ENCODE measurements at places on chromosomes 7 and 10.
A peak's percentile ranks its signal among the peaks of the same experiment; 100 is the strongest.

DNA sequence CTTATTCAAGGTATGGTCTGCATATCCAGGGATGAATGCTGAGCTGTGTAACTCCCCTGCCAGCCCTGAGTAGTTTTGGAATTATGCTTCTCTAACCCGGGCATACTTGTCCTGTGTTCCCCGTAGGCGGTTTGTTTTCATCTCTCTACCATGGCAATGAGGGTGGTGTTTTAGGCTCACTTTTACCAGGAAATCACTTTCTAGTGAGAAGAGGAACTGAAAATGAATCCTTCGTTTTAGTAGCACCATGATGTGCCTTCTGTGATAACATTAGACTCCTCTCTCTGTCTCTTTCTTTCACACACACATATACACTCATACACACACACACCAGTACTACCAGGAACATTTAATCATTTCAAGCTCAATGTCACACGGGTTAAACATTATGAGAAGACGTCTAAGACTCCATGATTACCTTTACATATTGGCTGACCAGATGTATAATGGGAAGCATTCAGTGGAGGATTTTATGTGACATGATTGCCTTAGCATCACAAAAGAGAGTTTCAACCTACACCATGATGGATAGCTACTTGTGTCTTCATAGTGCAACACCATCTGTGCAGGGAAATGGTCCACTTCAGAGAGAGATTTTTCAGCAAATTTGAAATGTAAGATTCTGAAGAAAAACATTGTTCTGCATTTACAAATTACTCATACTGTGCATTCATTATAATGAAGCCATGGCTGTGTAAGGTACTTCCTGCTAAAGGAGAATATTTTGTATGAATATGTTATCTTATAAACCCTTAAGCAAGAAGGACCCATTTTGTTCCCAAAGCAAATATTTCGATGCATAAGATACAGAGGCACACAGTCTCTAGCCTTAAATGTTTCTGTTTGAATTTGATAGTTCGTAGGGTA, 31.0 kb upstream of the PFKP start:
- DNase-seq: peak; percentile 80

DNA sequence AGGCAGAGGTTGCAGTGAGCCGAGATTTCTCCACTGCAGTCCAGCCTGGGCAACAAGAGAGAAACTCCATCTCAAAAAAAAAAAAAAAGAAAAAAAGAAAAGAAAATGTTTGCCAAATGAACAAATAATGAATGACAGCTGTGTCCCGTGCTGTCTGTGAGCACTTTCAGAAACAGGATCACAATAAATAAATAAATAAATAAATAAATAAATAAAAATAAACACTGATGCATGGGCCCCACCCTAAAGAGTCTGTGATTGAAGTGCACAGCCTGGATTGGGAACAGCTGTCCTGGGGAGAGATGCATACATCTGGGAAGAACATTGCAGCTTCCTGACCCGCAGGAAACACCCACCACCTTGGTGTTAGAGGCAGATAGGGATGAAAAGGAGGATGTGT, 123.6 kb downstream of the NPTX2 start:
- DNase-seq: no peak

DNA sequence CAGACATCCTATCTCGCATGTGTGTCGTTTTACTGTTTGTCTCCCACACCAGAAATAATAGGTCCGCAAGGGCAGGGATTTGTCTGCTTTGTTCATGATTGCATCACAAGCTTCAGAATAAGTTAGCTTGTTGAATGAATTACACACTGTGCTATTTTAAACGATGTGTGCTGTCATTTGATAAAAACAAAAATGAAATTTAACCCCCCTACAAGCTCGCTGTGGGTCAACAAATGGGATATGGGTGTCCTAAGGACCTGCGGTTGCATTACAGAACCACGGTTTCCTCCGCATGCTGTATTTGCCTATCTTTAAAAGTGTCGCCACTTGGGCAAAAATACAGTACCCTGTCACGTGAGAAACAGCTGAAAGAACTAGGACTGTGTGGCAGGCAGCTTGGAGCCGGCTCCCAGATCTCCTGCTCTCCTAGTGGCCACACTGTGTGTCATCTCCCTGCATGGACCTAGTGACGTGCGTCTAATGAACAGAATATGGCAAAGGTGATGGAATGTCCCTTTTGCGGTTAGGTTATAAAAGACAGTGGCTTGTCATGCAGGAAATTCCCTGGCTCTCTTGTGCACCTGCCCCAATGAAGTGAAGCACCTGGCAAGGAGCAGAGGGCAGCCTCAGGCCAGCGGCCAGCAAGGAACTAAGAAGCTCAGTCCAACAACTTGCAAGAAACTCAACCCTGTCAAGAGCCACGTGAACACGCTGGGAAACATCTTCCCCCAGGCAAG, 32.9 kb upstream of the CRYGN start:
- no peak for DNase-seq

DNA sequence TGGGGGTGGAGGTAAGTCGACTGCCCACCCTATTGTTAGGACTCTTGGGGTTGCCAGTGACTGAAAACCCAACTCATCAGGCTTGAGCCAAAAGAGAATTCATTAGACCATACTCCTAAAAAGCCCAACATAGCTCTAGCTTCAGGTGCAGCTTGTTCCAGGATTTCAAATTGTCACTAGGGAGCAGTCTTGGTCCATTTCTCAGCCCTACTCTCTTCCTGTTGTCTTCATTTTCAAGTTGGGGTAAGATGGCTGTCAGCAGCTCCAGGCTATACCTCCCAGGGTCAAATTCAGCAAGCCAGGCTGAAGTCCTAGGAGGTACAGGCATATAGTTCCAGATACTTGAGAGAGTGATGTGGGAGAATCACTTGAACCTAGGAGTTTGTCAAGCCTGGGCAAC, 14.9 kb upstream of the COL13A1 start:
- DNase-seq: peak; percentile 23

DNA sequence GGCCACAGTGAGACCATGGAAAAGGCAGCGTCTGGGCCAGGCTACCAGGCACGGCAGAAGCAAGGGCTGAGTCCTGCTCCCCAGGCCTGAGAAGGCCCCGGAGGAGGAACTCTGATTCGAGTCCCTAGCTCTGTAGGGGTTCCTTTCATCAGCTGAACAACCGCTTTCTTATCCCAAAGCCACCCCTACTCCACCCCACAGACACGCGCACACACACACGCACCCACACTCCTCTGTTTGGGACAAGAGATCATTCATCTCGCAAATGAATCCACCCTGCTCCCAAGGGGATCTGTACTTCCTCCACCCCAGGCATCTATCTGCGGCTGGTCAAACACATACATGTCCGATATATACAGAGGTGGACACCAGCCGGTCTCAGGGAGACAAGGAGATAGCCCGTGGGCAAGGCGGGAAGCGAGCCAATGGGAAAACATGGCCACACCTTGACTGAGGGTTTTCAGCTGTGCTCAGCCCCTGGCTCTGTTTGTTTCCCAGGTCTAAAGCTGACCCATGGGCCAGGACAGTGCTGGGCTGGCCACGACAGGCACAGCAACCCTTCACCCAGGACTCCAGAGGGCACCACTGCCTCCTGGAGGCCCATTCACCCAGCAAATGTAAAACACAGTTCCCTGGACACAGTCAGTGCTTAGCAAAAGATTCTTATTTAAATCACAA, 7.3 kb downstream of the ZCCHC24 start:
- peak; percentile 21 for DNase-seq

- peak; percentile 71 for DNase-seq
Measured at GRCh38 chr7:3861941-3862340, 560.9 kb downstream of the SDK1 start.

DNA sequence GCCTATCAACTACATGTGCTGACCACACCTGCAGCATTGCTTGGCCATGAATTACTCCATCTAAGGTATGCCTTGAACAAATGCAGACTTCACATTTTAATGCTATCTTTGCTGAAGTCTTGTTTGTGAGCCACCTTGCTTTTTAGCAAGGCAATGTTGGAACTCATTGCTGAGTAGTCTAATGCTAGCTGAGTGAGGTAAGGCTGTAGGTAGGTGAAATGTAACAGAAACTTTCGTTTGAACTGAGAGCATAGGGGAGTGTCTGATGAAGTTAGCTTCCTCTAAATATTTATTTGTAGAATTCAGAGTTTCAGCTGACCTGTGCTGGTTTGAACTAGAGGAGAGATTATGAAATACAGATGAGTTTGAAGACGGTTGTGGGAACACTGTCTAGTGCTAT, 238.5 kb downstream of the SEMA3A start:
- no peak for DNase-seq

- DNase-seq: no peak
Measured at GRCh38 chr7:148380596-148381419, 209.8 kb upstream of the C7orf33 start.

- DNase-seq: no peak
Measured at GRCh38 chr7:7263297-7264230, 81.2 kb downstream of the C1GALT1 start.

DNA sequence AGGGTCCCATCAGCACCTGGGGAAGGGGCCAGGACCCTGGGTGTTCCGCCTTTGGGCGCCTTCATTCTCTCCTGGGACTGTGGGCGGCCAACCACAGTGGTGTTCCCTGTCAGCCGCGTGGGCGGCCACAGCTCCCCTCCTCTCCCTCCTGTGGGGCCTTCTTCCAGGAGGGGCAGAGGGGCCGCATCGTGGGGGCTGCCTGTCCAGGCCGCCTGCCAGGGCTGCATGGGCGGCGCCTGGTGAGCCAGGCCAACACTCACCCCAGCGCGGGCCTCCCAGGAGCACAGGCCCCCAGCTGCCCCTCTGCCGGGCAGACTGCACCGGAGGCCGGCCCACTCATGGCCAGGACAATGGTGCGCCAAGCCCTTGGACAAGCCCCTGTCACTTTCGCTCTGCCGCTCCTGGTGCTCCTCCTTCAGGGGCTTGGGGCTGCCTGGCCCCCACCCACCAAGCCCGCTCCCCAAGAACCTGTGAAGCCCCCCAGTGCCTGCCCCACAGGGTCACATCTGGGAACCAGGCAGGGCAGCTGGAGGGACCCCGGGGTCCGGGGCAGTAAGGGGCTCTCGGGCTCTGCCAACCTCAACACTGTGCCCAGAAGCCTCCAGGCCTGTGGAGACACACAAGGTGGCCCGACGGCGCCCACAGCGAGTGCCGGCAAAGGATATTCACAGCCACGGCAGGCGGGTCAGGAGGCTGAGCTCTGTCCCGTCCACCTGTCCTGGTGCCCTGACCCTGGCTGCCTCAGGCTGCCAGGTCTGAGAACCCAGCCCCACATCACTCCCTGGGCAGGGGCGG, 42.8 kb downstream of the AP5Z1 start:
- no peak for DNase-seq

DNA sequence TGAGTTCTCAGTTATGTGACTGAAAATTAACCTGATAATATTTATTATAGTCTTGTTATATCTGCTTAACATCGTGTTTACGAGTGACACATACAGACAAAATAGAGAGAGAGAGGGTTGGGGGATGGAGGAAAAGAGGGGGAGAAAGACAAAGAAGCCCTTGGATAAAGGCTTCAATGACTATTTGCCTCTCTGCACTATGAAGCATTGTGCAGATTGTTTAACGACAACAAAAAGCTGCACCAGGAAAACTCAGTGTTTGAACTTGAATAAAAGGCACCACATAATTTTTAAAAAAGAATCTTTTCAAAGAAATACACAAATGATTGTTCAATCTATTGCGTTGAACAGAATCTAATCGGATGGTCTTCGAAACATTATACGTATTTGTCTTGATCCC, 27.8 kb downstream of the MAGI2 start:
- DNase-seq: no peak

DNA sequence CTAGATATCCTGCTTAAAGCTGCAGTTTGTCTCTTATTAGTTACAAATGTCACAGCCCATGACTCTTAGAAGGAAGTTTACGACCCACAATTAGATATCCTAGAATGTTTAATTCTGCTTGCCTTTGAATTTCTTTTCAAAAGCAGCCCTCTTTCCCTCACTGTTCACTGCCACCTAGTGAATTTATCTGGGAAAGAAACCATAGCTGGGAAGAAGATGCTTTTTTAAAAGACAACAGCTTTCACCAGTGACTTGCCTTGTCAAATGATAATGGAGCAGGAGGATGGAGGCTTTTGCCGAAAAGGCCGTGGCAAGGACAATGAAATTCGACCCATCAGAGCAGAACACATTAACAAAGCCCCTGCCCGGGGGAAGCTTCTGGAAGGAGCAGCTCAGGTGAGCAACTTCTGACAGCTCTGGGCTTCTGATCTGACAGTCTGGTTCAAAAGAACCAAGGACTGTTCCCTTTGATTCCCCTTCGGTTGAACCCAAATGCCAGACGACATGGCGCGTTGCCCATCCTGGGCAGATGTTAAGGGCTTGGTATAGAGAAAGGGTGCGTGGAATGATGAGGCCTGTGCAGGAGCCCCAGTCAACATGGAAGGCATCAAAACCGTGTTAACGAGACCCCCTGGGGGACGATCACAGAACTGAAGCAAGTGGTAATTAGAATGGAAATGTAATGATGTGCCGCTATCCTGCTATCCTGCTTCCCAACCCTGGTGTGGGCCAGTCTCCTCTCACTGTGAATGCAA, 236.8 kb downstream of the FRMD4A start:
- DNase-seq: peak; percentile 8

GRCh38 chr10:115023715-115024114, 69.5 kb upstream of the ATRNL1 start:
- no peak for DNase-seq

DNA sequence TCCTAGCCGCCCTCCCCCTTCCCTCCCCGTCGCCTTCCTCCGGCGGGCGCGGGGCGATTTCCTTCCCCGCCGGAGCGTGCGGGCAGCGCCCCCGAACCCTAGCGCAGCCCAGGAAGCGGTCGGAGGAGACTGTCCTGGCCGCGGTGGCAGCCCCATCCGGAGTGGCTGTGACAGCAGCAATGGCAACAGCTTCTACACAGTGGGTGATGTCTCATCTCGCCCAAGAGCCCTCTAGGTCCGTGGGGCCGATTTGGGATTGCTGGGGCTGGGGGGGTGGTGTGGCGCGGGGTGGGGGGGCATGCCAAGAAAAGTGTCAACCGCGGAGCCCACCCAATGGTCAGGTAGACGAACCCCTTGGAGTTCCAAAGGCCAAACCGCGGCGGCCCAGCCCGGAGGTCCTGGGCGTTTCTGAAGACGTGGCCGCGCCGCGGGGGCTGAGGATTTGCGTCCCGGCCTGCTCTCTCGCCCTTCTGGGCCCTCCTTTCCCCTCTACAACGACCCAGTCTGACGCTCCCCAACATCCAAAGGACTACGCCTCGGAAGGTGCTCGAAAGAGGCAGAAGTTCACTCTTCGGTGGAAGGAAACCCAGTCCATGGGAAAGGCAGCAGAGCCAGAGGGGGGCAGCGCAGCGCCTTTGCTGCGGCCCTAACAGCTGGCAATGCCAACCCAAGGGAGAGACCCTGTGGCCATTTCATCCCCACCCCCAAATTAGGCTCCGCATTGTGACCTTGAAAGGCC, 603 bp upstream of the TWIST1 start:
- no peak for DNase-seq
